ENCODE measurements at places on chromosomes 2 and 18. TPM values are rescaled to one million over a fixed set of nuclear protein-coding genes. Genes with fewer than 3 reads are reported as not detected.

The HS6ST1 gene
- polyA plus RNA-seq: 4.6 TPM

The RAX gene
- polyA plus RNA-seq: not detected

The RGPD3 gene
- polyA plus RNA-seq: 0.12 TPM

The SKA1 gene
- polyA plus RNA-seq: 0.40 TPM

The TMEM17 gene
- not detected for polyA plus RNA-seq

The ST8SIA5 gene
- 0.23 TPM for polyA plus RNA-seq

The IL36B gene
- polyA plus RNA-seq: not detected

- peak; percentile 40 for DNase-seq
These were observed 1.8 kb upstream of the DUSP2 start for GRCh38 chr2:96146881-96147592.

GRCh38 chr2:101251844-101252407, 760 bp upstream of the CNOT11 start:
- DNase-seq: no peak

- peak; percentile 9 for DNase-seq
These were observed 50.6 kb downstream of the TTC21B start for GRCh38 chr2:165902934-165903333.

- DNase-seq: no peak
These were observed 216.2 kb upstream of the SLC35G4 start for GRCh38 chr18:11392980-11393885.

GRCh38 chr2:147062073-147062472, 782.8 kb upstream of the ACVR2A start:
- DNase-seq: no peak

GRCh38 chr18:75533950-75534349, 106.4 kb upstream of the SMIM21 start:
- DNase-seq: no peak

- no peak for DNase-seq
These were observed 980.8 kb downstream of the TSN start for GRCh38 chr2:122736279-122736678.

- DNase-seq: no peak
These were observed 182.0 kb upstream of the RND3 start for GRCh38 chr2:150669492-150669891.

DNA sequence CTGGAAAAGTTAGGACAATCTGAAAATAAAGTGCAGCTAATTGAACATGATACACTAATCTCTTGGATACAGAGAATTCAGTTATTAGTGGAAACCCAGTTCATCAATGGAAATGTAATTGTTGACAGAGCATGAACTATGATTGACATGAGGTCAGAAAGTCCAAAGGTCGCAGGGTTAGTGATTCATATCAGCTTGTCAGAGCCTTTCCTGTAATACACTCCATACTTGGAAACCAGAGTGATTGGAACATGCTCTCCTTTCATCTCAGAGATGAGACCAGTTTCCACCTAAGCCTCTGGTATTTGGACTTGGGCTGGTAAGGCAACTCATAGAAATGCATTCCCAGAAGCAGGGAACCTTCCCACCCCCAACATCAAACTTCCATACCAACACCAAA, 8.5 kb upstream of the NCKAP5 start:
- no peak for DNase-seq

DNA sequence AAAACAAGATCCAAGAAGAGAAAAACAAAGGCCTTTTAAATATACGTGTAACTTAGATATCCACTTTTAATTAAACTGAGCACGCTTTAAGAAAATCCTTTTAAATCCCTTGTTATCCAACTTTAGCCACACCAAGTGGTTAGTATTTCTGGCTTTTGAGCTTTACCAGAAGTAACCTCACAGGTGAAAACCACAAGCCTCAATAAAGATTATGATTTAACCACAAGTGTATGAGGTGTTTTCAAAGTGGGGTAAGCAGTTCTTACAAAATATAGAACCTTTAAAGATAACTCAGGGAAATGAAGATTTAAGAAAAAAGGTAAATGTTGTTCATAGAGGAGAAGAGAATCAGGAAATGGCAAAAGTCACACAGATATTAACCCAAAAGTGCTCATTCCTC, 58.4 kb upstream of the CDCA7 start:
- no peak for DNase-seq

GRCh38 chr18:22466608-22467395, 49.1 kb upstream of the CTAGE1 start:
- no peak for DNase-seq

DNA sequence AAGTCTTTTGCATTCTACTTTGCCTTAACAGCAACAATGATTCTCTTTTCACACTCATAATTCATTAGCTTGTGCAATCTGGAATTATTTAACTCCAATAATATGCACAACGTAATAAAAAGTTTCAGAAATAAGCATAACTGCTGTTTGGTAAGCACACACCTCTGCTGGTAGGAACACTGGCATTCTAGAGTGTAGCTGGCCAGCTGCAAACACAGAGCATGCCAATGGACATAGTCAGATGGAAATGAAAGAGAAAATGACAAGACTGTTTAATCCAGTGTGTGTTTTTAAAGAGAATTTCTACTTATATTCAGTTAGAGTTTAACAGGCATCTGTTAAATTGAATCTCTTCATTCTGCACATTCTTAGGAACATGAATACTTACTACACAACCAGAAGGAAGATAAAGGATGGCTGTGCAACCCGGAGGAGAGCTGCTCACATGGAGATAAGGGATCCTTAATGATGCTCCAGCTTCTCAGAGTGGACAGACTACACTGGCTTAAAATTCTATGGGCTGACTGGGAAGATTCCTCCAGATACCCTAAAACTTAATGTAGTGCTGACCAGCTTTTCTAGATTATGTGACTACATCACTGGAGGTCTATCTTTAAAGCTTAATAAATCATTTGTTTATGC, 94.6 kb upstream of the CHAC2 start:
- DNase-seq: no peak

- no peak for DNase-seq
These were observed 40.6 kb downstream of the NCK2 start for GRCh38 chr2:105785095-105785847.

- DNase-seq: no peak
These were observed 2.3 kb downstream of the LHCGR start for GRCh38 chr2:48753228-48753627.

DNA sequence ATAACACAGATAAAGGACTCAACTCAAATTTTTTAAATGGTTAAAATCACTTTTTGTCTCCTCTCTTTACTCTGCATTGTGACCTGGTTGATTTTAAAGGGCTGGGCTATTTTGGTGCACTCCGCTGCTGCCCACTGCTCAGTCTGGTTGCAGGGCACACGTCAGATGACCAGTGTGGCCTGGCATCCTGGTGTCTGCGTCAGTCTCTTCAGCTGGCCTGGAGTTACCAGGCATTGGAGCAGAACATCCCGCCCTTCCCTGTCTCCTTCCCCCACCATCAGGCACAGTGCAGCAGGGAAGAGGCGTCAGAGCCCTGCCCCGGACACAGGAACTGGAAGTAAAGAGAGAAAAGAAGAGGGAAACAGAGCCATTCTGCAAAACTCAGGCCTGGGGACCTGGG, 8.9 kb downstream of the C1QL2 start:
- DNase-seq: no peak

DNA sequence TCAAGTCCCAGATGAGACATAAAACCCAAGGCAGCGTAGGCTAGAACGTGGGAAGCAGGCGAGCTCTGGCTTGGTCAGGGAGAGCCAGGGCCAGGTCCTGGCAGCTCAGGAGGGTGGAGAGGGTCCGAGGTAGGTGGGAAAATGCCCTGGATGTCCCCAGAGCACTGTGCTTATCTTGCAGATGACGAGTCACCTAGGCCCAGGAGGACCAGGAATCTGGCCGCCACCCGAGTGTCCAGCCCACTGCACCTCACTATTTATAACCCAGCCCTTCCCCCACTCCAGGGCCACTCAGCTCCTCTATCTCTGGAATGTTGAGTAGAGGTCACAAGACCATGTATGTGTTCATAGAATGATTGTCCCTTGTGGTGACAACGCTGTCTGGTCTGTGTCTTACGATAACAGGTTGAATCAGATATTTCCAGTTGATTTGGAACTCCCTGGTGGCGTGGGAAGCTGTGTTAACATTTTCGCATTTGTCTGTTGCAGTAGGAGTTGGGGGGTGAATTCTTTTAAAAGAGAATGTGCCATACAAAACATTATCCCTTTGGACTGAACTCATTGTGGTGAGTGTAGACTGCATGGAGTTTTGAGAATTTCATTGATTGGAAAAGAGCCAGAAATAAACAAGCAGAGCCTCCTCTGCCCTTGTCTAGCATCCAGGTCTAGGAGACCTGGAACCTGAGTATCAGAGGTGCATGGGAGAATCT, 47.5 kb downstream of the EMILIN2 start:
- DNase-seq: no peak

- no peak for DNase-seq
These were observed 112.2 kb downstream of the ALPK2 start for GRCh38 chr18:58516514-58517285.

GRCh38 chr2:69616755-69617154, 26.8 kb downstream of the AAK1 start:
- peak; percentile 44 for DNase-seq

DNA sequence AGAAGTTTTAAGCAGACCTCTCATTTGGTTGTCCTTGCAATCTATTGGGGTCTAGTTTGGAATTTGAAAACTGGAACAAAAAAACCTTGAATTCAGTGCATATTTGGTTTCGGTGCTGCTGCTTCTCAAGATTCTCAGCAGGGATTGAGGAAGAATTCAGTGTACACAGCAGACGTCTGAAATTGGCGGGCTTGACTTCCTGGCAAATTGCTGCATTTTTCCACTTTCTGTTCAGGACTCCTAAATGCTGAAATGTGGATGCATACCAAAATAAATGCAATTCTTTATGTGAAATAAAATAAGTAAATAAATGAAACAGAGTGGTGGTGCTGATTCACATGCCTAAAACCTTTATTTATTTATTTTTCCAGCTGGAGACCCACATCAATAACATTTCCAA, 332.4 kb upstream of the KYNU start:
- no peak for DNase-seq

DNA sequence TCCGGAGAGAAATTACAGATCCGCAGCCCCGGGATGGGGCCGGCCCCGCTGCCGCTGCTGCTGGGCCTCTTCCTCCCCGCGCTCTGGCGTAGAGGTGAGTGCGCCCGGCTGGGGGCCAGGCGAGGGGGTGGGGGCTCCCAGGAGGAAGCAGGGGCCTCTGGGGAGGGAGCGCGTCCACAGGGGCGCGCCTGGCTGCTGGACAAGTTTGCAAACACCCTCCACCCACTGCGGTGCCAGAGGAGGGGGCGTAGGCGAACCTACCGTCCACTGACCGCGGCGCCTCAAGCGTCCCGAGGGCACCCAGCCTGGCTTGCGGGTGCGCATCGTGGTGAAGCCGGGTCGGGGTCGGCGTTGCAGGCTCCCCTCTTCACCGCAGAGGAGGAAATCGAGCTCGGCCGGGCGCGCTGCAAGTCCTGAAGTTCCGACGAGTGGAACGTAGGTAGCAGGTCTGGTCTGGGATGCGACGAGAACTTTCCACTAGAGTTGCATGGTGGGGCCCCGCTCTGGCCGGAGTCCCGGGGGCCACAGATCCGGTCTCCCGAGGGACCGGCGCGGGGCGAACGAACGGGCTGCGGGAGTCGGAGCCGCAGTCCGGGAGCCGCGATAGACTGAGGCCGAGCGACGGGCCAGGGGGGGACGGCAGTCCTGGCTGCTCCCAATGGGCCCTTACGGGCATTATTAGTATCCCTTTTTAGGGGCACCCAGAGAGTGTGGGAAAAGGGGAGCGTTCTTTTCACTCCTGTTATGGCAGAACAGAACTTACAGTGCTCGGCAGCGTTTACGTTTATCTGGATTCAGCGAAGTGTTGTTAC, 502 bp downstream of the MERTK start:
- DNase-seq: no peak

DNA sequence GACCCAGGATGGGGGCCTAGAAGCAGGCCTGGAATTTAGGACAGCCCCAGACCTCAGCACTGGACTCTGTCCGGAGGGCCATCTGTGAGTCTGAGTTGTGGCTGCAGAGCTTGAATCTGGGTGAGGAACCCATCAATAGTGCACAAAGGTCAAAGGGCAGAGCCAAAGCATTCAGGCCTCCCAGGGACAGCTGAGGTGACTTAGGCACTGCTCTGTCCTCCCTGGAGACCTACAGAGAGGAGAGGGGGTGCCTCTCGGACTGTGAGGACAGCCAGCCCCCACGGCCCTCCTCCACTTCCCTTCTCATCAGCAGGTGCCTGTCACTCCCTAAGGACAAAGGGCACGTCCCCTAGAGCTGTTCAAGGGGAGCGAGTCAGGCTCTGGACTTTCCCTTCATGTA, 25.1 kb upstream of the PRLH start:
- no peak for DNase-seq

- DNase-seq: no peak
These were observed 19.3 kb upstream of the CHMP1B start for GRCh38 chr18:11831921-11832320.
